NK-92 treated with Interleukin-12 subunit alpha and Interleukin-12 subunit beta, amount 100 ng/mL, for 24 hours (cell line): ENCODE measurements at places on chromosomes 7 and 10.

DNA sequence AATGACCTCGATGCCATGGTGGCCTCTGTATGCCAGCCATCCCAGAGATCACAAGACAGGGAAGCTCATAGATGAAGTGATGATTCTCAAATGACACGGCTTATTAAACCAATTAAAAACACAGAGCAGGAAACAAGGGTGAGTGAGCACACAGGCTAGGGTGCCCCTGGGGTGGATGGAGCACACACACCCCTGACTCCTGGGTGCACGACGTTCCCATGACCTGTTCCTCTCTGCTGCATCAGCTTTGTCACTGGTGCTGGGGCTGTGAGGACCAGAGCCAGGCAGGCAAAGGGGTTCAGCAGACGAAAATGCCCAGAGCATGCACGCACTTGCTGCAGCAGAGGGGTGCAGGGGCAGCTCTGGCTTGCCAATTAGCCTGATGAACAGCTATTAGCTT lies 86.5 kb upstream of the LRRC4 start:
- no peak for DNase-seq

DNA sequence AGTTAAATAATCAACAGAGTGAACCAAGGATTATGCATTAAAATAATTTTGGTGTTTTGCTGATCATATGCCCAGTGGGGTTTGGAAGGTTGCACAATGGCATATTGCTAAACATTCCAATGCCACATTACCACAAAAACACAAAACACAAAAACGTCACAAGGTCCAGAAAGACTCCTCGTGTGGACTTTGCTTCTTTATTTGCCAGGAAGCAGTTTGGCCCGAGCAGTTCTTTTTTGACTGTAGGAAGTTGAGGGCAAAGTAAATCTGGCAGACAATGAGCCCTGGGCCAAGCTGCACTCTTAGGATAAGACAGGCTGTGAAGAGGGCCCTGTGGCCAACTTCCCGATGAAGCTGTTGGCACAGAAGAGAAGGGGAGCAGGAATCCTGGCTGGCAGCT lies 39.2 kb upstream of the SLC35B4 start:
- no peak for DNase-seq

- no peak for DNase-seq
Observed at GRCh38 chr7:100874300-100874576, 665 bp upstream of the SRRT start.

GRCh38 chr10:124151466-124152095 lies 58.2 kb upstream of the CHST15 start:
- no peak for DNase-seq

- DNase-seq: no peak
Observed at GRCh38 chr10:36164556-36165504, 522.7 kb upstream of the FZD8 start.

GRCh38 chr10:124596962-124597845 lies 135.6 kb downstream of the LHPP start:
- DNase-seq: no peak

GRCh38 chr10:3978761-3979160 lies 193.8 kb upstream of the KLF6 start:
- DNase-seq: no peak

DNA sequence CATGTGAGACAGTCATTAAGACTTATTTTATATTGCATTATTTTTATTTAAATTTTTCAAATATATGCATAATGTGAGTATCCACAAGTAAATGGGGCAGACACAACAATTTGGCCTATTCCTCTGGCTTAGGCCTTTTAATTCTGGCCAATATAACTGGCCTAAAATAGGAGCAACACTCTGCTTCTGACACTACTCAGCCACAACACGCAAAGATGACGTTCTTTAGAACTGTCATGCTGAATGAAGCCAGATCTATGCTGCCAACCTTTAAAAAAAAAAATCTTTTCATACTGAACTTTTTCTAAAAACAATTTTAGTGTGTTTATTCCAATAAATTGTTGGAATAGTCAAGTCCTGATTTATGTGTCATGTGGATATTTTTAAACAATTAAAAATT lies 355.0 kb upstream of the BMPER start:
- DNase-seq: no peak

DNA sequence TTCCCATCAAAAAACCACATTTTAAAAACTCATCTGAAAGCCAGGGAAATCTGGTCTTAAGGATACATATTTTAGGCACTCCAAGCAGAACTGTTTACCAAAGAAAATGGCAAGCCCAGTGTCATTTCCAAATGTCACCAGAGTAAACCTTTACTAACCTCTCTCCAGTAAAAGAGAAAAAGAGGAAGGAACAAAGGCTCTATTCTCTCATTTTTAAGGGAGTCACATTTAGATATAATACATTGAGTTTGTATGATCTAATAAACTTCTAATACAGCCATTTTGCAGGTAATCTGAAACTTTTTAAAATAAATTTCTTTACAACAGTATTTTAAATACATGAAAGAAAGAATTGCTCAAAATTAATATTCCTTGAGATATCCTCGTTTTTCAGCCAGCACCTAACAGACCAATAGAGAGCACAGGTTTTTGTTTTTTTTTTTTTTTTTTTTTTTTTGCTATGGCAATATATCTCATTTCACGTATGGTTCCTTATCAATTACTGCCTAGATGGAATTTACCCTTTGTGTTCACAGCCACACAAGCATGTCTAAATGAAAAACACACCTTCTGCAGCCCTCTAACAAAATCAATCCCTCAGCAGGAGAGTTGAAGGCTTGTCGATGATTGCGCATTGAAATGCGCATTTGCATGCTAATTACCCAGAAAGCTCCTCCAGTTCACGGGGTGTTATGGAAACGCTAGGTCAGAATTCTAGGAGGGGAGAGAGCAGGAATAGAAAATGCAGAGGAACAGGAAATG lies 39.8 kb upstream of the MSRB2 start:
- DNase-seq: no peak

- no peak for DNase-seq
Observed at GRCh38 chr7:128302139-128302538, 41.6 kb downstream of the RBM28 start.

- no peak for DNase-seq
Observed at GRCh38 chr7:95688931-95689495, 83.3 kb upstream of the DYNC1I1 start.

- no peak for DNase-seq
Observed at GRCh38 chr10:126521399-126521798, 133.1 kb upstream of the ADAM12 start.

GRCh38 chr7:23268746-23269145 lies 22.2 kb downstream of the GPNMB start:
- no peak for DNase-seq

GRCh38 chr10:126964190-126964589 lies 59.0 kb downstream of the DOCK1 start:
- no peak for DNase-seq

GRCh38 chr7:119900996-119901672 lies 371.8 kb upstream of the KCND2 start:
- DNase-seq: no peak

DNA sequence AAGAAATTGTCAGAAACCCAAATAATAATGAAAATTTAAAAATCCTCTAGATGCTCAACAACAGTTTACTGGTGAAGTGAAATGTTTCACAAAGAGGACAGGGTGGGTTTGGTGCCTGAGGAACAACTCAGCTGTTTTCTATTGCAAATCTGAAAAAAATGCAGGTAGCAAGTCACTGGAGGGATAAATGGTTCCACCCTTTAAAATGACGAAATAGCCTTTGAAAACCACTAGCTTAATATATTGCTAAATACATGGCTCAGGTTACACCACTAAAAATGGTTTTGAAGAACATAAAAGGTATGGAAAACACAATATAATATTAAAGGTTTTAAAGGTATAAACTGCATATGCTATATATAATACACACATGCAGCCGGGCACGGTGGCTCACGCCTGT lies 69.5 kb downstream of the LMBR1 start:
- DNase-seq: no peak

DNA sequence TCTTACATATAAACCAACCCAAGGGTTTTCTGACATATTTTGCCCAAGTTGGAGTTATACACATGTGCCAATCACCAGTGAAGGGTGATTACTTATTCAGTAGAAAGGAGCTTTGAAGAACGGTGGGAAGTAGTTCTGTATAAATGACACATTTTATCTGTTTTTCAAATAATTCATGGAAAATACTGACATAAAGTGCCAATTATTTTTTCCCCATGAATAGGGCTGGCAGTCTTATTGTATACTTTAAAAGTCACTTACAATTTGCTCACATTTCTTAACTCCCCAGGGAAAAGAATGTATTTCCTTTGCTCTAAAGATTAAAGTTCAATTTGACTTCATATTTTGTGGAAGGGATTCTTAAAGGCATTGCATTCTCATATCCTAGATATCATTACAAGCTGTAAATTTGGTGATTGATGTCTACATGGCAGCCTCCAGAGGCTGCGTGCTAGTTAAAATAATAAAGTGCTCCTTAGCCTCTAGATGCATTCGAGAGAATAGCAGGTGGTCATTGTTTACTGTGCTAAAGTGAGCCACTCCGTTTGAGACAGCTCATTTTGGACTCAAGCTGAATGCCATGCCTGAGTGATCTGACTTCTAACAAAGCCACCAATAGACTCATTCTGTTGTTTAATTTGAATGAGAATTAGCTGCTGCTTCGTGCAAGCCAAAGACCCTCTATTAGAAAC lies 148.8 kb upstream of the NRP1 start:
- DNase-seq: no peak

GRCh38 chr10:119377958-119378736 lies 164.4 kb downstream of the RGS10 start:
- DNase-seq: no peak

DNA sequence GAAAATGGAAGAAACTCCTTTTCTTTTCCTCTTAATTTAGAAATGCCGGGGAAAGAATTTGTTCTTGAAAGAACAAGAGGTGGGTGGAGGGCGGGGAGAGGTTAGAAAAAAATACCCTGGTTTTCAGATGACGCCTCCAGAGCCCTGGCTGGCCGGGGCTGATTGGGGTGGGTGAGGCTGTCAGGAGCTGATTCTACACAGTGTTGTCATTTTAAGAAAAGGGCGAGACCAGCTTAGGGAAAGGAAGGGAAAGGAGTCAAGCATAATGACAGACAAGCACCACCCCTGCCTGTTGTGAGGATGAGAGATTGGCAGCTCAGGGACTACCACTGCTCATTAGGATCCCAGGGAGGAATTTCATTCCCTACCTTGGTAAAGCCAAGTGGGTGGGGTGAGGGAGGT lies 9.9 kb upstream of the FAM180A start:
- DNase-seq: no peak
